ENCODE measurements at places on chromosomes 2 and 18.

GRCh38 chr2:186852508-186852907 is 3.5 kb upstream of the ZSWIM2 start:
- DNase-seq = no peak

GRCh38 chr2:226644399-226644865 is 155.2 kb downstream of the IRS1 start:
- peak; percentile 56 for DNase-seq

DNA sequence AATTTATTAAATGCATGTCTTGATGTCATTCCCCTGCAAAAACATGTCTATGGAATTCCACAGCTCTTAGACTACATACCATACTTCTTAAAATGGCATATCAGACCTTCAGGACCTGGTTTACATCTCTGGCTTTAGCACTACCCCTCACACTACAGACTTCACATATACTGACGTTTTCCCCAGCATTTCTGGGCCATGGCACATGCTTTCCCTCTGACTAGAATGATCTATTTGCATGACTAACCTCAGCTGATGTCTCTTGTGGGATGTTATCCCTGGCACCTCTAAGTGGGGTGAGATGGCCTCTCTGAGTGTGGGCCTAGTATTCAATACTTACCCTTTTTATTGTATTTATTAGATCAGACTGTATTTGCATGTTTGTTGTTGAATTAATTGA is 381.6 kb downstream of the ERBB4 start:
- DNase-seq = peak; percentile 12

DNA sequence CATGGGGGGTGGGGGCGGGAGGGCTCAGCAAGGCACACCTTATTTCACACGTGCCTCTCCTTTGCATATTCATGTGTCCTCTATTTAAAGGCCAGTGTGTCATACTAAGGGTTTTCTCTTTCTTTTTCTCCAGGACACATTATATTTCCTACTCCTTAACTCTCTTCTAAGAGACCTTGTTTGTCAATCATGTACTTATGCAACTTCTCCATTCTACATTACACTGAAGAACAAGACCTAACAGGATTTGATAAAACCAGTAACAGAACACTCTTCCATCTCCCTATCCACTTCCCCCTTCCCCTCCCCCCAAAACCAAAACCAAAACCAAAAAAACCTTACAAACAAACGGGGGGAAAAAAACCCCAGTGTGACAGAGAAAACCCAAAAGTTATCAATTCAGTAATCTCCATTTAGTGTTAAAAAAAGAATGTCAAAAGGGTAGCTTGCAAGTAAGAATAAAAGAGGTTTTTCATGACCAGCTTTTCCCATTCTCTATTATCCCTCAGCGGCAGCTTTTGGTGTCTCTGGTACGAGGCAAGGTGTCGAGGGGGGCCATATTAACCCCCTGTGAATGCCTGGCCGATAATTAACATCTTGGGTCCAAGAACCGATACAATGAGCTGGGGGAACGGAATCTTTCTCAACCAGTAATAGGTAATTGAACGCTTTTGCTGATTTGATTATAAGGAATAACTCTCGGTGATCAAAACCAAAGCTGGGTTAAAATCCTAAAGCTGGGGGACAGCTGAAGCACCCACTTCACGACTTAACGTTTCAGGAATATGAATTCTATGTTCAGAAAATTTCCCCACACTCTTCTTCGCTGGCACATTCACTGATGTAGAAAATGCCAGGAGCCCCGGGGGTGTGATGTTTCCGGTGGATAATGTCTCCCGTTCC is 191.0 kb upstream of the TCF4 start:
- DNase-seq = no peak

- DNase-seq = no peak
Observed at GRCh38 chr2:203583084-203583695, 48.1 kb upstream of the RAPH1 start.

GRCh38 chr2:126860385-126860784 is 38.3 kb upstream of the TEX51 start:
- DNase-seq = no peak

DNA sequence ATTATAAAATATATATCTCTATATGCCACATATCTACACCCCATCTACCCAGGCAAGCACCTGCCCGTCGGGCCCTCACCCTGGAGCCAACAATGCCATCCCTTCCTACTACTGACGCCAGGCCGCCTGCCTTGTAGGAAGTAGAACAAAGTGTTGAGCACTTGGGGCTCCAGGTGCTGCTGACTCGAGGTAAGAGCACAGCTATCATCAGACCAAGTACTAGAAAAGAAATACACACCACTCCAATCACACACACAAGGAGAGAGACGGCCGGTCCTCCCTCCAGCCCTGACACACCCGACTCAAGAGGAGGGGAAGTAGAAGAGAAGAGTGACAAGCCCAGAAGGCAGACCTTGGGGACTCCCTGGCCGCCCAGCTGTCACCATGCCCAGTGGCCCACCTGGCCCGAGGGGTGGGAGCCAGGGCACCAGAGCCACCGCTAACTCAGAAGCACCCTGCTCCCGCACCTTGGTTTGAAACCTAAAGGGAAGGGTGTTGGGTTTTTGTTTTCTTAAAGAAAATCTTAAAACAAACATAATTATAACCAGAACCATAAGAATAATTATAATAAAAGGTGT is 64.0 kb upstream of the POMC start:
- DNase-seq = no peak

DNA sequence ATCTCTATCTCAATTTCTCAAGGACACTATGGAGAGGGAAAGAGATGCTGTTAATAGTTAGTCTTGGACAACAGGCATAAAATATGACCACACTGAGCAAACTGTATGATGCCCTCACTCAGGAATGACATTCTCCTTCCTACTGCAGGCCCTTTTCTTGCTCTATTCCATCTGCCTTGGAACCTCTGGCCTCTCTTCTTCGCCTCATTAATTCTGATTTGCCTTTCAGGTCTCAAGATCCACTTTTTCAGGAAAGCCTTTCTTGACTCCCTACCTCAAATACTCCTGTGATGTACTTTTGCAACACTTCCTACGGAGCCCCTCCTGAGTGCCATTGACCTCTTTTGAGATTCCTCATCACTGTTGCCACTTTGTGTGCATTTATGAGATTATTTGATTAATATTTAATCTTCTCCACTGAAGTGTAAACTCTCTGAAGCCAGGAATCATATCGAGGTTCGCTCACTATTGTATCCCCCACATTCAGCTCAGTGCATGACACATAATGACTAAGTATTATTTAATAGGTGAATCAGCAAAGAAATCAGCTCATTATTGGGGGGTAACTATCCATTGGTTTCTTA is 21.3 kb upstream of the SPP2 start:
- no peak for DNase-seq

DNA sequence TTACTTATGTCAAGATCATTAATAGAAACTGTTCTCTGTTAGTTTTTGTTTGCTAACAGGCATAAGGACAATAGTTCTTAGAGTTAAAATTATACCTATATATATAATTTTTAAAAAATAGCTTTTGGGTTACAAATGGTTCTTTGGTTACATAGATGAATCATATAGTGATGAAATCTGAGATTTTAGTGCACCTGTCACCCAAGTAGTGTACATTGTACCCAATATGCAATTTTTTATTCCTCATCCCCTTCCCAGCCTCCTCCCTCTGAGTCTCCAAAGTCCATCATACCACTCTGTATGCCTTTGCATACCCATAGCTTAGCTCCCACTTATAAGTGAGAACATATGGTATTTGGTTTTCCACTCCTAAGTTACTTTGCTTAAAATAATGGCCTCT is 26.4 kb downstream of the SLC4A1AP start:
- no peak for DNase-seq

- no peak for DNase-seq
Observed at GRCh38 chr2:26246818-26247217, 2.1 kb downstream of the HADHB start.

DNA sequence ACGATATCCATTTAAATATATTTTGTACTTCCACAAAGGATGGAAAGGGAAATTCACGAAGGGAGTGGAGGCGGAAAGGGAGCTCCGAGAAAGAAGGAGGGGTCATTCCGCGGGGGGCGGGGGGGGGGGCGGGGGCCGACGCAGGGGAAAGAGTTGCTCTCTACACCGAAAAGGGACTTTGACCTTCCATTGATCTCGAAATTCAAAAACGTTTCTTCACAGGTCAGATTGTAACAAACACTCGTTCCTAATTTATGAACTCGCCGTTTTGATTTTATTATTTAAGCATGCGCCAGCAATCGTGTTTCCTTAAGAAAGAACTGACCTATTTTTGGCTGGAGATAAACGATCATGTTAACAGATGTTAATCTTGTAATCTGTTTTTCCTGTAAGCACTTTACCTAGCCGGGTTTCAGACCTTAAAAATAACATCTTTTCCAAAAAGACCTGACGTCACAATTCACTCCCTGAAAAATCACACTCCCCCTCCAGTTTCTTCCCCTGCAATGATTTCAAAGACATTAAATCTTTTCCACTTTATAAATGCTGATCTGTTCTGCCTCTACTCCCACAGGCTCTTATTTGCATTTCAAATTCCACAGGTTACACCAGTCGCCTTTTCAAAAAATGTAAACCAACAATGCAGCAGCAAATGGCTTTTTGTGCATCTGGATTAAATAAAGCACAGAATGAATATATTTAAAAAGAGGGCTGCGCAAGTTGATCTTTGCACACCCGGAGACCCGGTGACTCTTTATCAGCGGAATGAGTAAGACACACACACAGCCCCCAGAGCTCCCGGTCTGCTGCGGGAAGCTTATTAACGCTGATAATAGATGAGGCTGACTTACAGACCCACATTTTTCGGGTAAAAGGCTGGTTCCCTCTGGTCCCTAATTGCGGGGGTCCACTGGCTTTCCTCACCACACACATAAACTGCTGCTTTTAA is 1.6 kb downstream of the ZNF516 start:
- peak; percentile 73 for DNase-seq

GRCh38 chr18:78305789-78306188 is 673.8 kb upstream of the SALL3 start:
- DNase-seq = no peak

- no peak for DNase-seq
Observed at GRCh38 chr18:669077-669476, 11.6 kb downstream of the TYMS start.

DNA sequence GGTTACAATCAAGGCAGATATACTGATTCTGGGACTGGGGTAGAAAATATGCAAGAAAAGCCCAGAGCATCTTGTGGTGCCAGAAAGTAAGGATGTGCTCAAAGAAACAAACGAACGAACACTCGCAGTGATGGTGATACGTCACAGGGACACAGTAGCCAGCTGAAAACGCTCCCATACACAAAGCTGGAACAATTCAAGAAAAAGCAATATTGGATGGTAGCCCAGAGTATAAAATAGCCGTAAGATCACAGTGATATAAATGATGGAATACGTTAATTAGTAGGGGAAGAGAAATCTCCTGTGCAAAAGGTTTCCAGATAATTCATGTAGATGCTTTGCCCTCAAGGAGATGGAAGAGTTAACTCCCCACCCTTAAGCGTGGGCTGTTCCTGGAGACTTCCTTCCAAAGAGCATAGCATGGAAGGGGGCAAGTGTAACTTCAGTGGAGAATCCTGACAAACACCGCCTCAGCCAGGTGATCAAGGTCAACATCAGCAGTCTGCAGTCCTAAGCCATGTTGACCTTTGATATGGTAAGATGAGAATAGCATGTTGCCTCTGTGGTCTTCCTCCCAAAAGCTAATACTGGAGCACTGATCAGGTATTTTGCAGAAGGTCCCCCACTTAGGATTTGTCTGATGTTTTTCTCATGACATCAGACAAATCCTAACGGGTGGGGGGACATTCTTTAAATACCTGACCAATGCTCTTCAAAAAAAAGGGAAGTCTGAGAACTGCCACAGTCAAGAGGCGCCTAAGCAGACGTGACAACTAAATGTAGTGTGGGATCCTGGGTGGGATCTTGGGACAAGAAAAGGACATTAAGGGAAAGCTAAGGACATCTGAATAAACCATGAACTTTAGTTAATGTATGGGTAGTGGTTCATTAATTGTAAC is 99.0 kb downstream of the NCK2 start:
- DNase-seq = no peak

DNA sequence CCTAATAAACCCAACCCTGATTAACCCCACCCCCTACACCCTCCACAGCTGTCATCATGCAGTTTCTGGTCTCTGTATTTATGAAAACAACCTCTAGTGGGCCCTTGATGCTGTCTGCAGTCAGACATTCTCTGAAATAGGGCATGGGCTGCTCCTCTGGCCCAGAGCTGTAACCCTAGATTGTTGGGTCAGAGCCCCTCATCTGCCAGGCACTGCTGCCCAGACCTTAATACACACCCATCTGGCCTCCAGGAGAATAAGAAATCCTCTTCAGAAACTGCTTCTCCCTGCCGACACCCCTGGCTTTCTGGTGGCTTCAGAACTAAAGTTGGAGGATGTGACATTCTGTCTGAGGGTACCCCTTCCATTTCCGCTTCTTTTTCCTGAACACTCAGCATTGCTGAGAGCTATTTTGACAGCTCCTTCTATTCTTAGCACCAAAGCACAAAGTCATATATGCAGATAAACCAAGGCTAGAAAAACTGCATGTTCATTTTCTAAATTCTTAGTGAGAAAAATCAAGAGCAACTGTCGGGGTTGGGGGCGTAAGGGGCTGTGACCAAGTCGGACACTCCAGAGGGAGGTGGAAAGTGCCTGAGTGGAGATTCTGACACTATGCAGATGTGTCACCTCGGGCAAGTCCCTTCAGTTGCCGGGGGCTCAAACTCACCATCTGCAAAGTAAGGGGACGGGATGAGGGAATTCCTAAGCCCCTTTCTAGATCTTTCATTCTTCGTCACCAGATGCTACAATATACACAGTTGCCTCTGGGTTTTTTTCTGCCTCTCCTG is 28.7 kb downstream of the SRSF7 start:
- DNase-seq = no peak

- no peak for DNase-seq
Observed at GRCh38 chr2:66701251-66701650, 266.3 kb downstream of the MEIS1 start.

DNA sequence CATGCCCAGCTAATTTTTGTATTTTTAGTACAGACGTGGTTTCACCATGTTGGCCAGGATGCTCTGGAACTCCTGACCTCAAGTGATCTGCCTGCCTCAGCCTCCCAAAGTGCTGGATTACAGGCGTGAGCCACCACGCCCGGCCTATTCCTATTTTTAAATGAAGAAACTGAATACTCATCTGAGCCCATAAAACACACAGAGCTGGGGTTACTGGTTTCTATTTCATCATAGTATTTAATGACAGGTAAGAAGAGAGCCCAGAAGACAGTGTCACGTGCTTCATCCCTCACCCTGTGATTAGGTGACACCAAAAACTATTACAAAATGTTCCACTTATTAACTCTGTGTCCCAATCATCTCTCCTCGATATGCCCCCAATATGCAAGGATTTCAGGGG is 15.6 kb upstream of the LRATD1 start:
- no peak for DNase-seq

DNA sequence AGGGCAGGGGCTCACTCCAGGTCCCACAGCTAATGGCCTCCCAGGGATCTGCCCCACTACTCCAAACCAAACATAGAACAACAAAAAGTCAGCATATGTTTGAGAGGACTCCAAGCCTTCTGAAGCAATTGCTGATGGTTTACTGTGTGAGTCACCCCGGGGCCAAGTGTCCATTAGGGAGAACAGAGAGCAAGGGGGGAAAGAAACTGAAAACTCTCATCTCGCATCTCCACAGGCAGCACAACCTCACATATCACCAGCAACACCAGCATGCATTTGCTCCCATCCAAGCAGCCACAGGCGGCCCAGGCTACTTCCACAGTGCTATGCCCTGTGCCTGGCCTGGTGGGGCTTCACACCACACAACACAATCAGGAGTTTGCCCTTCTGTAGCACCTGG is 39.1 kb downstream of the CYRIA start:
- peak; percentile 38 for DNase-seq

GRCh38 chr18:13915995-13916431 is 677 bp upstream of the MC2R start:
- DNase-seq = no peak

- DNase-seq = peak; percentile 30
Observed at GRCh38 chr2:151774506-151774905, 40.2 kb upstream of the NEB start.
